ENCODE measurements at places on chromosomes 7 and 10.

GRCh38 chr10:21514129-21514817, 11.2 kb downstream of the SKIDA1 start:
- no peak for DNase-seq

DNA sequence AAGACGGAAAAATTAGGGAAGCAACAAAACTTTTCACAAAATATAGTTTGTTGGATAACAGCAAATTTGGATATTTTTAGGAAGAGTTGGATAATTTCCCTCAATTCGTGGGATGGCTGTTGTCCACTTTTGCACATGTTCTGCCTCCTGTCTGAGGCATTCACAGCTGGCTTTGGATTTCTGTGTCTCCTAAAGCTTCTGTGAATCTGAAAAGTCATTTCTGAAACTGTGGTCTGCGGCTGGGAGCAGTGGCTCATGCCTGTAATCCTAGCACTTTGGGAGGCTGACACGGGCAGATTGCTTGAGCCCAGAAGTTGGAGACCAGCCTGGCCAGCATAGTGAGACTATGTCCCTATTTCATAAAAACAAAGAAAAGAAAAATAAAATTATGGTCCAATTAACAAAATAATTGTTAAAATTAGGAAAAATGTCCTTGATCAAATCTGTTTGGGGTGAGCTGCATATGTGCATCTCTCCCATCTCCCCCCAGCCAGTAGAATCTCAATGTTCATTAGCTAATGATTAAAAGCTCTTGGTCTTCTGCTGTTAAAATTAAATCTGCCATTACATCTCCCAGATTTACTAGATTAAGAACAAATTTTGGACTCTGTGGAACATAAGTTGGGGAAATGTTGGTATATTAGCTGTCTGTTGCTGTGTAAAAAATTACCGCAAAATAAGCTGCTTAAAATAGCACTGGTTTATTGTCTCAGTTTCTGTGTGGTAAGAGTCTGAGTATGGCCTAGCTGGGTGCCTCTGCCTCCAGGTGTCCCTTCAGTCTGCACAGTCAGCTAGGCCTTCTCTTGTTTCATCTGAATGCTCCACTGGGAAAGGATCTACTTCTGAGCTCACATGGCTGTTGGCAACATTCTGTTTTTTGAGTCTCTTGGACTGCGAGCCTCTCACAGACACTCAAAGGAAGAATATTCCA, 332.0 kb upstream of the FZD1 start:
- DNase-seq = no peak

DNA sequence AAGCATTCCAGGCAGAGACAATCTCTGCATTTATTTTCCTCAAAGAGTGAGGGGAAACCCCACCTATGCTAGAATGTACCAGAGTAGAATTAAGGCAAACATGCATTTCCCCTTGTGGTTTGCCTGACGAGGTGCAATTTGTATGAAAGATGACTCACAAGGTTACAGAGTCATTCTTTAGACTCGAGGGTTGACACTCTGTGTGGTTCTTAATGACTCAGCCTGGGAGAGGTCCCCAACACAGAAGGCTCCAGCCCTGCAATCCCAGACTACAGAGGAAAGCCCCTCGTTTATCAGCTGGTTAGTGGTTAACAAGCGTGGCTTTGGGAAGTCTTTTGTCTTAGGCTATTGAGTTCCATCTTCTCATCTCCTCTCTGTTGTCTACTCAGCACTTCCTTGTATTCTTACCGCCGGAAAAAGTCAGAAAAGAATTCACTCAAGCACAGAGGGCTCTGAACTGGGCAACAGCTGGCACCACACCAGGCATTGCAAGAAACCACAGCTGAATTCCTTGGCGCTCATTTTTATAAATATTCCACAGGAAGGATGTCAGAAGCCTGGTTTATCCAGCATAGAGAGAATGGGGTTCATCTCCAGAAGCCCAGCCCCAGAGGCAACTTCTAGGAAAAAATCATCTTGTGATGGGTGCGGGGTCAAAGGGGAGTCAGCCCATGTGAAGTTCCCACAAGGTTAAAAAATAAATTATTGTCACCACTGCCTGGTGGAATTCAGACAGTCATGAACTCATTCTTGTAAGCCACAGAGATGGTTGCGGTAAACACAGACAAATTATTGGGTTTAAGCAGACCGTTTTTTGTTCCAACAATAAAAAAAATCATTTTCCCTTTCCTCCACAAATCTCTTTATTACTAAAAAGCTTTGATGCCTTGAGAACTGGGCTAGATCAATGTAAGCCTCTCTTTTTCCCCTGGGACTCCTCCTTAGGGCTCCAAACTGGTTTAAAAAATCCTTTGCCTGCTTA, 24.5 kb upstream of the SVIL start:
- DNase-seq = peak; percentile 84

DNA sequence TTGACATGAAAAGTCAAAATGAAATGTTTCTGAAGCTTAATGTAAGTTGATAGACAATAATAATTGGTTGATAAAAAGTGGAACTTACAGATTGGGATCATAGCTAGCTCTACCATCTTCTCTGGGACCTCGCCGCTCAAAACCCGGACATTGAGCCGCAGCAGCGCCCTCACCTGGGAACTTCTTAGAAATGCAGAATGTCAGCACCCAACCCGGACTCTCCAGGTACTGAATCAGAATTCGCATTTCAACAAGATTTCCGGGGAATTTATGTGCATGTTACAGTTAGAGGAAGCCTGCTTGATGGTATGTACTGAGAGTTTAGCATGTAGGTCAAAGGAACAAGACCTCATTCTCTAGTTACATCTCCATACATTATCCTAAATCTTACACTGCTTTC, 36.7 kb upstream of the ABLIM1 start:
- DNase-seq = peak; percentile 68

GRCh38 chr7:159070431-159071148, 74.1 kb downstream of the VIPR2 start:
- no peak for DNase-seq

- DNase-seq = peak; percentile 15
These were observed 34.5 kb upstream of the AQP1 start for GRCh38 chr7:30877015-30877769.

DNA sequence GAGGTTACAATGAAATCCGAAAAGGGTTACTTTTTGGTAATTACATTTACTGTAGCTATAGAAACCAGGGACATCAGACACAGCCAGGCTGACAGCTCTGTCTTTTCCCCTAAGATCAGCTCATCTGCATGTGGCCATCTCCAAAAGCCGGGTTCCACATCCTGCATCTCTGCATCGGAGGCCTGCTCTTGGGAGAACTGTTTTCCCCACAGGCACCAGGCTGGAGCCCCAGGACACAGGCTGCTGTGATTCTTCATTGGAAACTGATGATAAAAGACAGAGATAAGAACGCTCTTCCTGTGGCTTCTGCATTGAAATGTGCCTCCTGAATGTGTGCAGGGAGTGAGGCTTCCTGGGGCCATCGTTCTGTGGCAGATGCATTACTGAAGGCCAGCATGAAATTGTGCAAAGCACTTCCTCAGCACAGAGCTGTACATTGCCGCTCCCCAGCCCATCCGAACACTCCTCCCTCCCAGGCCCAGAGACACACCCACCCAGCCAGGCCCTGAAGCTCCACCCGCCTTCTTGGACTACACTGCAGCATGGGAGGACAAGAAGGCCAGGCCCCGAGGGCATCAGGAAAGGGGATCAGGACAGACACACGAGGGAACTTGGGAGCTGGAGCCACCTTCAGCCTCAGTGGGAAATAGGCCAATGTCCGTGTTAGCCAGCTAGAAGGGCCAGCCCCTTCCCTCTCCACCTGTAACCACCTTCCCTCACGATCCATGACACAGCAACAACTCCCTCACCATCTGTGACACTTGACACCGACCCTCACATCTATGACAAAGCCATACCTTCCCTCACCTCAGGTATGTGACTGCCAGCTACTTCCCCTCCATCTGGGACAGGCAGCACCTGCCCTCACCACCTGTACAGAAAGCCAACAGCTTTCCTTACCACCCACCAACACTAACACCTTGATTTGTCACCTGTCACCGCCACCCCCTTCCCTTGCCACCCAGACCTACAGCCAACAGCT, 113.2 kb downstream of the GRID1 start:
- no peak for DNase-seq

DNA sequence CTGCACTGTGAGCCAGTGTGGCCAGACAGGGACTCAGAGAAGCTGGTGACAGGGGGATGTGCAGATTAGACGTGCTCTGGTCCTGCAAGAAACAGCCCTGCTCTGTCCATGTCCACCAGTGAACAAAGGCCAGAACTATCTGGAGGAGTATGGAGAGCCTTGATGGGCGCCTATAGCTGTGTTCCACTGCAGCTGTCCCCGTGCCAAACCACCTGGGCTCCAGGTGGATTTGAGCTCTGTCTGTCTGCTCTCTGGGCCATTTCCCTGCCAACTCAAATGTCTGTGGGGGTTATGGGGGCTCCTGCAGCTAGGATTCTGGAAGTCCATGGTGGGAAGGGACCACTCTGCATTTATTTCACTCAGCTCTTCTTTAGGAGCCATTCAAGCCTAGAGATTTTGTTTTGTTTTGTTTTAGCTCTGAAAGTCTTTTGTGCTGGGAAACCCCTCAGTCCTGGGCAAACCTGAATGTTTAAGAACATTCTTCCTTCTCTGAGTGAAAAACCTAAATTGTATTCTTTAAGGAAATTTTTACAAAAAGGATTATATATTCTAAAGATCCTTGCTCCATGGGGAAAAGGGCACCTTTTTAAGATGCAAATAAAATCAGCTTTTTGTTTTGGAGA, 1039.5 kb upstream of the SORCS1 start:
- no peak for DNase-seq

GRCh38 chr7:153193144-153193595, 433.6 kb downstream of the ACTR3B start:
- peak; percentile 65 for DNase-seq

GRCh38 chr7:22110227-22110839, 164.6 kb upstream of the CDCA7L start:
- peak; percentile 56 for DNase-seq

- no peak for DNase-seq
These were observed 84.2 kb downstream of the TBXAS1 start for GRCh38 chr7:139913021-139913844.

GRCh38 chr7:117384688-117385362, 42.5 kb downstream of the ASZ1 start:
- no peak for DNase-seq

- DNase-seq = no peak
These were observed 722.6 kb downstream of the GATA3 start for GRCh38 chr10:8776926-8777622.

DNA sequence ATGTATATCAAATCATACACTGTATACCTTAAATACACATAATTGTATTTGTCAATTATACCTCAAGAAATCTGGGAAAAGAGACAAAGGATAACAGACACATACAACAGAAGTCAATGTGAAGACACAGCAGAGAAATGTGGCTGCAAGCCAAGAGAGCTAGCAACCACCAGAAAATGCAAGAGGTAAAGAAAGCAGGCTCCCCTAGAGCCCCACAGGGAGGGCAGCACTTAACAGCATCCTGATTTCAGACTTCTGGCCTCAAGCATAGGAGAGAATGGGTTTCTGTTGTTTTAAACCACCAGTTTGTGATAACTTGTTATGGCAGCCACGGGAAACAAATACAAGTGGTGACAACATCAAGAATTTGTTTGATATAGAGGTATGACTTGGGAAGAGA, 1197.2 kb downstream of the SORCS1 start:
- no peak for DNase-seq

GRCh38 chr10:87619705-87620104, 40.0 kb upstream of the PAPSS2 start:
- DNase-seq = no peak

DNA sequence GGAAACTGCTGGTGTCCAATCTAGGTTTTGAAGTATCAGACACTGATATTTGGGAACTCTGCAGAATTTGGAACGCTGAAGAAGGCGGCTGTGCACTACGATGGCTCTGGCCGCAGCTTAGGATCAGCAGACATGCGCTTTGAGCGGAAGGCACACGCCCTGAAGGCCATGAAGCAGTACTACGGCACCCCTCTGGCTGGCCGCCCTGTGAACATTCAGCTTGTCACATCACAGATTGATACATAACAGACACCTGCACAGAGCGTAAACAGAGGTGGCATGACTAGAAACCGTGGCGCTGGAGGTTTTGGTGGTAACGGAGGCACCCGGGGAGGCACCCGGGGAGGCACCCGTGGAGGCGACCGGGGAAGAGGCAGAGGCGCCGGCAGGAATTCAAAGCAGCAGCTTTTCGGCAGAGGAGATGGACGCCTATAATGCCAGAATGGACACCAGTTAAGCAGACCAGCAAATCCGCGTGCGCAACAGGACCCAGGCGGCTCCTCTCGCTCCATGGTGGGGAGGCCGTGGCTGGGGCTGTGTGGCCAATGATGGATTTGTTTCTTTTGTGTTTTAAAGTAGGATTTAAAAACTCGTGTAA, 22.2 kb upstream of the CCL24 start:
- DNase-seq = no peak

- no peak for DNase-seq
These were observed 8.5 kb upstream of the NRCAM start for GRCh38 chr7:108464743-108465142.

DNA sequence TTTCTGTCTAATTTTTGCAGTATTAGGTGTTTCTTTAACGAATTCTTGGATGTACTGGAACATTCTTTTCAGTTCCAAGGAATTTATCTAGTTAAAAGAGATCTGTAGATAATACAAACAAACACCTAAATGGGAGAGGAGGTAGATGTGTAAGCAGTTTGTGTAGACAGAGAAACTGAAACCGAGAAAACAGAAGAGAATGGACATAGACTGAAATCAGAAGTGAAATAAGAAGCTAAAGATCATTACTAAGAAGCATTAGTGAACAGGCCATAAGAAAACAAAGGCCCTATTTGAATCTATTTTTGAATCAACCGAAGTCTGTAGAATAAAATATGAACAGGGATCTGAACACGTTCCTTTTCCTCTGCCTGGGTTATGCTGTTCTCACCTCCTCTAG, 26.5 kb upstream of the TMEM229A start:
- DNase-seq = peak; percentile 9

DNA sequence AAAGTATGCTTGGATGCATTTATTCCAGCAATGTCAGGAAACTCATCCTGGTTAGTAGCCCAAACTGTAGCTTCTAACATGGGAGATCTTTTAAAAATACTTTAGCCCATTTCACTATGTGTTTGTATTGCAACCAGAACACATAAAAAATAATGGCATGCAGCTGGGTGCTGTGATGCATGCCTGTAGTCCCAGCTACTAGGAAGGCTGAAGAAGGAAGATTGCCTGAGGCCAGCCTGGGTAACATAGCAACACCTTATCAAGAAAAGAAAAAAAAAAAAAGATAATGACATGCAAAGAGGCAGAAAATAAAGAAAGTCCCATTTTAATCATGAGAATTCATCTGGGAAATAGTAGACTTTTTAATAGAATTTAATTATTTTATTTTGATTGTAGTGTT, 517.0 kb upstream of the TEX47 start:
- peak; percentile 35 for DNase-seq

- DNase-seq = no peak
These were observed 1101.1 kb downstream of the SORCS3 start for GRCh38 chr10:105742184-105742583.

GRCh38 chr10:19874791-19875190, 58.6 kb downstream of the PLXDC2 start:
- DNase-seq = peak; percentile 42

- DNase-seq = no peak
These were observed 28.0 kb downstream of the DNAJC1 start for GRCh38 chr10:21975378-21975990.
